ENCODE measurements at places on chromosomes 2 and 18.
A peak's percentile ranks its signal among the peaks of the same experiment; 100 is the strongest.

GRCh38 chr18:44727291-44727690 is 46.6 kb downstream of the SETBP1 start:
- no peak for DNase-seq

DNA sequence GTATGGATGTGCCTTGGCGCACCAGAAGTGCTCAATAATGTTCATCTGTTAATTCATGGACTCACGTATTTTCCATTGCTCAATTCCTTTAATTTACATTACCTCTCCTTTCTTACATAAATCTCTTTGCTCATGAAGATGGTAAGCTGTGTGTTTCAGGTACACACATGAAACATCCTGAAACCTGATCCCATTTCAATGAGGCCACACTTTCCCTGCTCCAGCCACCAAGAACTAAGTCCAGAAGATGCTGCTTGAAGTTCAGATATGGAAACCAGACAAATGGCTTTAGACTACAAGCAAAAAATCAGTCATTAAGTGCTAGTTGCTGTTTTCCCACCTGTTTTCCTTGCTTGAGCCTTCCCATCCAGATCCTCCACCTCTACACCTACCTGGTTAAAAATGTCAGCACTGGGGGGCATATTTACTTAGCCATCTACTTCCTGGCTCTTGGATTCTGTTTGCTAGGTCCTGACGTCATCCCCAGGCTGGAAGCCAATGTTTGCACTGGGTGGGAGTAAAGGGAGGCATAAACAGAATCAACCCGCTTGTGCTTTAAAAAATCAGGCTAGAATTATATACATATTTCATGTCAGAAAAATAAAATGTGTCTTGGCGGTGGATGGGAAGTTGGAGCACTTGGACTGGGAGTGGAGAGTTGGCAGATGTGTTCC is 309.7 kb downstream of the OSR1 start:
- DNase-seq = no peak

- DNase-seq = no peak
These were observed 105.5 kb downstream of the GYPC start for GRCh38 chr2:126761256-126761980.

GRCh38 chr2:126796931-126797621 is 101.6 kb upstream of the TEX51 start:
- DNase-seq = no peak

GRCh38 chr2:71995067-71995665 is 152.5 kb downstream of the CYP26B1 start:
- DNase-seq = peak; percentile 60

DNA sequence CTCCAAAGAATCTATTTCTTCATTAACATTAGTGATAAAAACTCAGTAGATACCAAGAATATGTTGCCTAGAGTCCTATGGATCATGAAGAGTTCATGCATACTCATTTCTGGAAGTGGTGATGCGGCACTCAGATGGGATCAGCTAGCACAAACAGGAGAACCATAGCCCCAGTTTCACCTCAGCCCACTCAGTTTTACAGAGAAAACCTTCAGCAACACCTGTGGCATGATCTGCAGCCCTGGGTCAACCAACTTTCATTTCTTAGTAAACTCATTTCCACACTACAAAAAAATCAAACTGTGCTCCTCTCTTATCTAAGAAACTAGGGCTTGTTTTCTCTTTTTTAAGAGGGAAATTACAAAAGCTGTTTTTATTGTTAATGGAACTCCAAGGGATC is 569.4 kb downstream of the CCDC85A start:
- DNase-seq = no peak

DNA sequence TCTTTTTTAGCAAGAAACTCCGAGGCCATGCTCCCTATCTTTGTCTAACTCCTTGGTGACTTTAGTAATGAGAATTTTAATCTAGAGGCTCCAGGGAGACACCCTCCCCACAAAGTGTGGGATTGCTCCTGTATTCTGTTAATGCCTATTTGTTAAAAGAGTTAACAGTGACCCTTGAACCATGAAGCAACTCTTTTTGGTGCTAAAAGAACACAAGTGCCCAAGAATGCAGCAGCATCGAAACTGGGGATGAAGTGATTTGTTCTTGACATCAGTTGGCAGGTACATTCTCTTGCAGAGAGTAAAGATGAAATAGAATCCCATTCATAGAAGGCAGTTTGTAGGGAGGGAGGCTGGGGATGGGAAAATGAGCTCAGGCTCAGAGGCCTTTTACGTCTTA is 50.0 kb downstream of the FMNL2 start:
- no peak for DNase-seq

- no peak for DNase-seq
These were observed 27.3 kb downstream of the CCDC141 start for GRCh38 chr2:179022685-179023084.

DNA sequence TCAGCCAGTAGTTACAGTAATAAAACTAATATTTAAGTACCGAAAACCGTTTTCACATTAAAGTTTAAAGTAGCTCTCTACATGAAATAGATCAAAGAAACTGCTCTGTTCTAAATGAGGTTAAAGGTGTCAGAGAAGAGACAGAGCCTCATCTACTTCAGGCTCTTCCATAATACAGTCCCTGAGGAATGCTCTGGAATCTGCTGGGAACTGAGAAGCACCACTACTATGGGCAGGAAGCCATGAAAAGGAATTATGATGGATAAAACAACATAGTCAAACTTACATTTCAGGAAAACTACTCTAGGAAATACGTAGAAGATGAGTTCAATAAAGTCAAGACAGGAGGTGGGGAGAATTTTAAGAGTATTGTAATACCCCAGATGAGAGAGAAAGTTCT is 60.0 kb downstream of the ROCK1 start:
- DNase-seq = no peak

DNA sequence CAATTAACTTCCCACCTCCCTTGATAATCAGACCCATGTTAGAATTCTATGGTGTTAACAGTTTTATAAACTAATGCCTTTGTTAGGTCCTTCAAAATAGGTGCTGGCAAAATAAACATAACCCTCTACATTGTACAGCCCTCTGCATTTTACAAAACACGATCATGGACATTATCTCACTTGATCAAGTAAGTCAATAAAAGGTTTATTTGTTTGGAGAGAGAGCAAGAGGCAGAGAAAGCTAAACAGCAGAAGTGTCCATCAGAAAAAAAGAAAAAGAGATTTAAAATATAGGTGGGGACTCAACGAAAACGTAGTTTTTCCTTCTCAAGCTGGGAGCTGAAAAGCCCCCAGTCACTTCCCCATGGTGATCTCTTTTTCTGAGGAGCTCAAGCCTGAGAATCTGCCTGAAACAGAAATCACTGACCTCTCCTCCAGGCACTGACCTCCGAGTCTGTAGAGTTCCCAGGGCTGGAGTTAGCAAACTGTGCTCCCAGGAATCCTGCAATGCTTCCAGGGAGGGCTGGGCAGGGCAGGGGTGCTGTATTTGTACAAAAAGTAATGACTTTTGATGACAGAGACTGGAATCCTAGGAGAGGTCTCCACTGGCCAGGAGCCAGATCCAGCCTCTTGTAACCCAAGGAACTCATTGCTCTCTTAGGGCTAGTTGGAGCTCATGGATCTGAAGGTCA is 137.8 kb upstream of the KLHL29 start:
- DNase-seq = no peak

- DNase-seq = peak; percentile 52
These were observed 1.2 kb upstream of the AFTPH start for GRCh38 chr2:64522843-64523428.

GRCh38 chr2:120348134-120348736 is 2.3 kb downstream of the INHBB start:
- no peak for DNase-seq

GRCh38 chr18:26290385-26290784 is 64.1 kb downstream of the TAF4B start:
- DNase-seq = no peak

- DNase-seq = no peak
These were observed 107.2 kb upstream of the UBE2E3 start for GRCh38 chr2:180873219-180873618.

DNA sequence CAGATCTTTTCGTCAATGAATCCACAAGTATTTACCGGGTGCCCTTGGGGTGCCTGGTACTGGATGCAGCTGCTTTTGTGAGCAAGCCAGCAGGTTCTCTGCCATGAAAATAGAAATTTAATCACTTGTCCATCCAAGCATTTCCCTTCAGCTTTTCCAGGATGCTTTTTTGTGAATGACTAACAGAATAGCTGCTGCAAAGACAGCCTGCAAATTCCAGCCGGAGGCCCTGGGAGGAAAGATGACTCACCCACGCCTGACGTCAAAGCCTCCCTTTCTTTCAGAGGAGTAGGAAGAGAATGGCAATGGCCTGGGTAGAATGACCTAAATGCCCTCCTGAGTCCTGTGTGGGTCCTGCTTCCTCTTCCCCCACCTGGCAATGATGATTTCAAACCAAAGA is 111.9 kb downstream of the AP1S3 start:
- peak; percentile 97 for DNase-seq

- no peak for DNase-seq
These were observed 11.9 kb downstream of the MSH2 start for GRCh38 chr2:47414682-47415458.

- DNase-seq = no peak
These were observed 42.8 kb upstream of the TPO start for GRCh38 chr2:1370461-1370860.

GRCh38 chr2:45008296-45009129 is 739 bp downstream of the SIX2 start:
- no peak for DNase-seq

- DNase-seq = no peak
These were observed 200.3 kb downstream of the FBXO15 start for GRCh38 chr18:73947180-73947921.

GRCh38 chr2:144333143-144333555 is 186.8 kb downstream of the ZEB2 start:
- DNase-seq = no peak

DNA sequence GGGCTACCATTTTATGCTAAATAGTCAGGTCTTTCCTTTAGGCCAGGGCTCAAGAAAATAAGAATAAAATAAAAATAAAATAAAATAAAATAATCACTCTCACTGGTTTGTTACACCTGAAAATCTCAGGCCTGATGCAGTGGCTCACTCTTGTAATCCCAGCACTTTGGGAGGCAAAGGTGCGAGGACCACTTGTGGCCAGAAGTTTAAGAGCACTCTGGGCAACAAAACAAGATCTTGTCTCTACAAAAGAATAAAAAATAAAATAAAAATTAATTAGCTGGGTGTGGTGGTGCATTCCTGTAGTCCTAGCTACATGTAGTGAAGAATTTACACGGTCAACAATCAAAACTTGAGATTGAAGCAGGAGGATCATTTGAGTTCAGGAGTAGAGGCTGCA is 159.4 kb downstream of the NRXN1 start:
- DNase-seq = no peak

DNA sequence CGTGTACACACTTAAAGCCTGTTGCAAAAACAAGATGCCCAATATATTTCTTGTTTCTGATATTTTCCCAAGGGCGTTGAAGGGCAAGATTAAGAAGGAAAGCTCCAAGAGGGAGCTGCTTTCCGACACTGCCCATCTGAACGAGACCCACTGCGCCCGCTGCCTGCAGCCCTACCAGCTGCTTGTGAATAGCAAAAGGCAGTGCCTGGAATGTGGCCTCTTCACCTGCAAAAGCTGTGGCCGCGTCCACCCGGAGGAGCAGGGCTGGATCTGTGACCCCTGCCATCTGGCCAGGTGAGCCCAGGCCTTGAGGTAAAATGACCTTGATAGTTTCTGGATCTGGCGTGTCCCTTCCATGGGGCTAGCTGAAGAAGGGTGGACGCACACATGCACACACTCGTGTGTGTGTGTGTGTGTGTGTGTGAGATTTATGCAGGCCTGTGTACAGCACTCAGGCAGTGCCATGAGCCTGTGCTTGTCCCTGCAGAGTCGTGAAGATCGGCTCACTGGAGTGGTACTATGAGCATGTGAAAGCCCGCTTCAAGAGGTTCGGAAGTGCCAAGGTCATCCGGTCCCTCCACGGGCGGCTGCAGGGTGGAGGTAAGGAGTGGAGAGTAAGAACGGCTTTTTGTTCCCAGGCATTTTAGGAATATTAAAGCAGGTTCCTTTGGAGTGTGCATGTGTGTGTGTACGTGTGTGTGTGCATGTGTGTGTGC is 23.6 kb downstream of the MLPH start:
- DNase-seq = no peak

DNA sequence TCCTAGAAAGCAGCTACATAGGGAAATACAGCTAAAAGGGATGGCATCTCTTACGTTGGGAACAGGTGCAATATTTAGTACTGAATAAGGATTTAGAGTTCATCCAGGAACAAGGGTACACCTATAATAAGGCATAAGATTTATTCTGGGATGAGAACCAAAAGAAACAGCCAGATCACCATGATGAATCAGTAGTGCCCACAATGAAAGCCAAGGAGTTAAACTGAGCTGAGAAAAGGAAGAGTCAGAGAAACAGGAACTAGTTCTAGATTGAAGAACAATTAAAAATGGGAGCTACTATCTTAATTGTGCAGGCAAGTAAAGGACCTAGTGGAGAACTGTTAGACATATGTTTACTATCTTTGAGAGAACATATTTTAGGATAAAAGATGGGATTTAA is 692.3 kb downstream of the LRP1B start:
- DNase-seq = no peak

DNA sequence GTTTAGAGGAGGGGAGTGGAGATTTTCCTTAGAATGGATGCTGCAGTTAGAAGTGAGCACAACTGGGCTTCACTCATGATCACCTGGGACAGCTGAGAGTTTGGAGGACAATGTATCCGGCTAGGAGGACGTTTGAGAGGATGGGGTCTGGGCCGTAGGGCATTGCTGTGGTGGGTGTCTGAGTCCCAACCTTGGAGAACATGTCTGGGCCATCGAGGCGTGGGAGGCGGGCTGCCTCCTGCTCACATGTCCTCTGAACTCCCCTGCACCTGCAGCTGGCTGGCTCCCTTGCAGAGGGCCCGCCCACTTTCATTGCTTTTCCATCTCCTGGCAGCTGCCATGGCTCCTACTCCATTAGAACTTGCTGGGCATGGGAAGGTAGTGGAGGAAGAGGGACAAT is 203.0 kb upstream of the PXDN start:
- no peak for DNase-seq

- DNase-seq = no peak
These were observed 147.3 kb upstream of the TCF4 start for GRCh38 chr18:55735199-55735855.

DNA sequence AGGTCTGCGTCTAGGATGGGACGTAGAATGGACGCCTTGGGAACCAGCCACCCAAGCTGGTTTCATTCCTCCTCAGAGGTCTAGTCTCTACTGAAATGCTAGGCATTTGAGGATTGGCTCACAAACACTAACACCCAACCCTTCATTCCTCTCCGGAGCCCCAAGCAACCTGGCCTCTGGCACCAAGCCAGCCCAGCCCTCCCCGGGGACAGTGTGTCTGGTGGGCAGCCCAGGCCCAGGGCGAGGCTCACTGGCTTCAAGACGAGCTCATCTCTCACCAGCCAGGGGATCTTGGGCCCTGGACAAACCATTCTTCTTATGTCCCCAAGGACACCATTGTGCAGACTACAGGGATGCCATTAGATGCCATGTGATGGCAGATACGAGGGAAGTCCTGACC is 182.5 kb downstream of the CTIF start:
- DNase-seq = no peak

GRCh38 chr18:32264401-32264800 is 74.6 kb downstream of the MEP1B start:
- DNase-seq = no peak

- DNase-seq = no peak
These were observed 4.0 kb downstream of the PTGR3 start for GRCh38 chr18:75204732-75205513.

Data from AG08395 (cell line).